ENCODE measurements at places on chromosomes 11 and 22. TPM values are rescaled to one million over a fixed set of nuclear protein-coding genes. Genes with fewer than 3 reads are reported as not detected.

Gene NOX4
- 370 TPM for polyA plus RNA-seq

Gene CDC42EP2
- 19.4 TPM for polyA plus RNA-seq

Gene PIK3IP1
- 21.4 TPM for polyA plus RNA-seq

Gene MIOX
- polyA plus RNA-seq, result 455 TPM

Gene ENTHD1
- polyA plus RNA-seq, result not detected

Gene TRPC6
- polyA plus RNA-seq, result 1.3 TPM

Gene CRYBB3
- polyA plus RNA-seq, result 5.3 TPM

Gene GLYATL2
- polyA plus RNA-seq, result not detected

Gene THRSP
- 6.4 TPM for polyA plus RNA-seq

Gene CCDC88B
- 10.0 TPM for polyA plus RNA-seq

Gene CAVIN3
- 55.1 TPM for polyA plus RNA-seq

Gene RBMXL2
- polyA plus RNA-seq, result not detected

Gene LMO2
- 57.1 TPM for polyA plus RNA-seq

Gene B3GAT1
- polyA plus RNA-seq, result 0.82 TPM

Gene OR5P2
- polyA plus RNA-seq, result not detected

Gene RFPL2
- polyA plus RNA-seq, result not detected

Gene NDUFV1
- polyA plus RNA-seq, result 395 TPM

Gene SCGB1D2
- polyA plus RNA-seq, result 5.6 TPM

Gene OR52I1
- not detected for polyA plus RNA-seq

Gene YPEL4
- 0.88 TPM for polyA plus RNA-seq

Gene TENM4
- polyA plus RNA-seq, result 0.34 TPM

Gene HSPB2
- polyA plus RNA-seq, result 15.7 TPM

Gene RTN4R
- polyA plus RNA-seq, result 2.5 TPM

Gene LMNTD2
- 6.2 TPM for polyA plus RNA-seq

Gene PAX6
- polyA plus RNA-seq, result not detected

Gene CCDC116
- polyA plus RNA-seq, result 0.22 TPM

Gene ASCL2
- 1.2 TPM for polyA plus RNA-seq

Gene CATSPERZ
- not detected for polyA plus RNA-seq

Gene PLA2G3
- polyA plus RNA-seq, result 1.2 TPM

Gene MUC2
- not detected for polyA plus RNA-seq

Gene PDGFB
- 10.4 TPM for polyA plus RNA-seq

Gene MB
- 0.84 TPM for polyA plus RNA-seq

Gene PGR
- 0.60 TPM for polyA plus RNA-seq

Gene CFAP300
- polyA plus RNA-seq, result 4.3 TPM

Gene OR5T3
- not detected for polyA plus RNA-seq

Gene OR2AG1
- not detected for polyA plus RNA-seq

Gene KRTAP5-1
- polyA plus RNA-seq, result not detected

Gene DLG2
- 2.9 TPM for polyA plus RNA-seq

Gene NDUFC2
- polyA plus RNA-seq, result 457 TPM

Gene OR5J2
- not detected for polyA plus RNA-seq

Gene RTN4RL2
- 5.5 TPM for polyA plus RNA-seq

Gene ASCL3
- not detected for polyA plus RNA-seq

Gene PLAAT4
- 579 TPM for polyA plus RNA-seq

Gene TBRG1
- polyA plus RNA-seq, result 23.3 TPM

Gene C22orf31
- polyA plus RNA-seq, result not detected

Gene CARD18
- polyA plus RNA-seq, result not detected

Gene GNB1L
- 4.0 TPM for polyA plus RNA-seq

Gene GAL
- polyA plus RNA-seq, result not detected

Gene HBE1
- polyA plus RNA-seq, result not detected

Gene HEPN1
- not detected for polyA plus RNA-seq

Gene BAIAP2L2
- 27.8 TPM for polyA plus RNA-seq

Gene CTSW
- 1.3 TPM for polyA plus RNA-seq

All from kidney (tissue), 22 donors.